Myometrial cell (primary cell): ENCODE measurements at places on chromosomes 4 and X. TPM values are rescaled to one million over a fixed set of nuclear protein-coding genes. Genes with fewer than 3 reads are reported as not detected.

Gene CT45A8
- total RNA-seq: not detected in 2 replicates

Gene KLB
- not detected in 2 replicates for total RNA-seq

Gene TMSB15A
- 4.6 and 7.5 TPM in 2 replicates for total RNA-seq

Gene NRK
- 1.2 TPM in 2 replicates for total RNA-seq

Gene PCDH19
- total RNA-seq: under 0.01 TPM in 1 of 2 replicates, not detected in the other

Gene ZNF630
- total RNA-seq: 1.4 and 4.8 TPM in 2 replicates

Gene SSX4
- not detected in 2 replicates for total RNA-seq

Gene USP17L26
- total RNA-seq: not detected in 2 replicates

Gene MFAP3L
- 0.35 and 1.4 TPM in 2 replicates for total RNA-seq

Gene CLGN
- 8.9 and 11.2 TPM in 2 replicates for total RNA-seq

Gene XPNPEP2
- 1.7 TPM in 1 of 2 replicates, not detected in the other for total RNA-seq

Gene ARHGAP24
- 11.8 and 14.5 TPM in 2 replicates for total RNA-seq

Gene MAGEE1
- total RNA-seq: 0.53 and 0.86 TPM in 2 replicates

Gene SATL1
- total RNA-seq: not detected in 2 replicates

Gene CENPI
- 18.4 and 28.8 TPM in 2 replicates for total RNA-seq

Gene RTL9
- 0.18 TPM in 1 of 2 replicates, not detected in the other for total RNA-seq

Gene MFSD8
- total RNA-seq: 14.5 and 20.5 TPM in 2 replicates

Gene PAK3
- 0.18 and 0.58 TPM in 2 replicates for total RNA-seq

Gene ANXA5
- 804 and 838 TPM in 2 replicates for total RNA-seq

Gene GUCY1B1
- total RNA-seq: 3.5 and 3.7 TPM in 2 replicates

Gene SLC39A8
- total RNA-seq: 4.0 and 5.7 TPM in 2 replicates

Gene BANK1
- 0.29 TPM in 1 of 2 replicates, not detected in the other for total RNA-seq

Gene RBBP7
- total RNA-seq: 165 and 171 TPM in 2 replicates

Gene AWAT2
- total RNA-seq: not detected in 2 replicates

Gene COL25A1
- total RNA-seq: not detected in 2 replicates

Gene TMEM255A
- not detected in 2 replicates for total RNA-seq

Gene CENPVL1
- not detected in 2 replicates for total RNA-seq

Gene ANXA3
- 20.8 and 26.4 TPM in 2 replicates for total RNA-seq

Gene P2RY10
- total RNA-seq: not detected in 2 replicates

Gene KLHL5
- 45.8 and 70.0 TPM in 2 replicates for total RNA-seq

Gene TCEAL7
- total RNA-seq: 43.2 and 54.9 TPM in 2 replicates

Gene PDE6B
- not detected in 2 replicates for total RNA-seq

Gene PPAT
- total RNA-seq: 11.2 and 13.1 TPM in 2 replicates

Gene UGT2B17
- not detected in 2 replicates for total RNA-seq

Gene GPR173
- total RNA-seq: 1.2 and 1.9 TPM in 2 replicates

Gene UGT2A1
- total RNA-seq: not detected in 2 replicates

Gene UGT2B15
- not detected in 2 replicates for total RNA-seq

Gene ANXA10
- 2.9 and 8.2 TPM in 2 replicates for total RNA-seq

Gene ZNF711
- 0.18 and 0.29 TPM in 2 replicates for total RNA-seq

Gene MAPK10
- total RNA-seq: 7.2 and 10.1 TPM in 2 replicates

Gene ZFP92
- total RNA-seq: 0.29 and 0.71 TPM in 2 replicates

Gene PUDP
- 15.3 and 20.6 TPM in 2 replicates for total RNA-seq

Gene BEND2
- not detected in 2 replicates for total RNA-seq

Gene AR
- total RNA-seq: 3.4 and 3.7 TPM in 2 replicates

Gene SSX4B
- total RNA-seq: not detected in 2 replicates

Gene SLC2A9
- total RNA-seq: 2.8 TPM in 1 of 2 replicates, not detected in the other

Gene SNCA
- total RNA-seq: 66.6 and 69.8 TPM in 2 replicates

Gene GBA3
- total RNA-seq: not detected in 2 replicates

Gene DDIT4L
- total RNA-seq: 2.3 and 3.5 TPM in 2 replicates
